AG04450 (cell line): ENCODE measurements at places on chromosomes 12 and 14.

GRCh38 chr12:58086006-58086405, 144.6 kb downstream of the ATP23 start:
- no peak for DNase-seq

DNA sequence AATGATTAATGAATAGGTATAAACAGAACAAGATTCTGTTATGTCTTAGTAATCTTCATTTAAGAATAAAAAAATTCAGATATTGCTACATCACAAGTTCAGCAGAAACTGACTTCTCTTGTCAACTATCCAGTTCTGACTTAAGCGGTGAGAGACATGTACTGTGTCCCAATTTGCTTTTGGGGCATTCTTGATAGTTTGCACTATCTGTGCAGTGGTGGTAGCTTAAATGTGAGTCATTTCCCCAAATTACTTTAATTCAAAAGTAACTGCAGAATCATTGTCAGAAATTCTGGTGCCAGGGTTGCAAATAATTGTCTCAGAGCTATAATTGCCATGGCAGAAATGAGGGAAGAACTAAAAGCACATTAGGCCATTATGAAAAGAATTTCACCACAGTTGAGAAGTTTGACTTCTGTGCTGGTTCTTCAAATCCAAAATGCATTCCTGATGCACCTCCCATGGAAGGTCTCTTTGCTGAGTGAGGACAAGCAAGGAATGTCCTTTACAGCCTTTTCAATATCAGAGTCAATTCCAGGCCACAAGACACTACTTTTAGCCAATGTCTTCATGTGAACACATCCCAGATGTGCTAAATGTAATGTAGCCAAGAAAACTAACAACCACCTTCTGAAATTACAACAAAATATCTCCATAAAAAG, 304.7 kb downstream of the SSPN start:
- no peak for DNase-seq

- no peak for DNase-seq
These were observed 359.8 kb downstream of the PCNX1 start for GRCh38 chr14:71267007-71267513.

DNA sequence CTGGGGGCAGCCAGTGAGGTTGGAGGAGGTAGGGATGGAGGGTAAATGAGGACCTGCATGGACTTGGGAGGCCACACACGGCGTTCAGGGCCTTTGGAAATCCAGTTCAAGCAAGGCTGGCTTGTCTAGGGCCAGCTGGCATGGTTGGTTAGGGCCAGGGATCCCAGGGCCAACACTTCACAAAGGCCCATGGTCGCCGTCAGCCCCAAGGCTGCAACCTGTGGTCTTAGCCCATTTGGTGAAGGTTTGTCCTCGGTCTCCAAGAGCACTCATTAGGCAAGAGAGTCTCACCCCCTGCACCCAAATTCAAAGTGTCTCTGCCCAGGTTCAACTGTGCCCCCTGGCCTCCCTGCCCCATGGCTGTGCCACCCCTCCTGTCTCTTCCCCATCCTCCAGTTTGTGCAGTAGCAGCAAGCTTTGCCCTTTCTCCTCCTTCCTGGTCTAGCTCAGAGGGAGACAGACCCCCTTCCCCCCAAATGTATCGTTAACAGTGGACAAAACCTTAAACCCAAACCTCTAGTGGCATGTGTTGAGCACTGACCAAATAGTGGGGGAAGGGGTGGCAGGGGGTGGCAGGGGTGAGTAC, 94.1 kb downstream of the NINJ2 start:
- DNase-seq = no peak

DNA sequence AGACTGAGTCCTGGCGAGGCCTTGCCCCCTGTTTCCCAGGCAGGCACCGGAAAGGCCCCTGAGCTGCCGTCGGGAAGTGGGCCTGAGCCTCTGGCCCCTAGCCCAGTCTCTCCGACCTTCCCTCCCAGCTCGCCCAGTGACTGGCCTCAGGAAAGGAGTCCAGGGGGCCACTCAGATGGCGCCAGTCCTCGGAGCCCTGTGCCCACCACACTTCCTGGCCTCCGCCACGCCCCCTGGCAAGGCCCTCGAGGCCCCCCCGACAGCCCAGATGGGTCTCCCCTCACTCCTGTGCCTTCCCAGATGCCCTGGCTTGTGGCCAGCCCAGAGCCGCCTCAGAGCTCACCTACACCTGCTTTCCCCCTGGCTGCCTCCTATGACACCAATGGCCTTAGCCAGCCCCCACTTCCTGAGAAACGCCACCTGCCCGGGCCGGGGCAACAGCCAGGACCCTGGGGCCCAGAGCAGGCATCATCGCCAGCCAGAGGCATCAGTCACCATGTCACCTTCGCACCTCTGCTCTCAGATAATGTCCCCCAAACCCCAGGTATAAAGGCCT, 10.9 kb downstream of the TNS2 start:
- no peak for DNase-seq
